Stimulated activated CD4-positive, alpha-beta T cell treated with anti-CD3 and anti-CD28 coated beads, Interleukin-1b, Interleukin-23, amount 100 ng/mL, for 48 hours (primary cell): ENCODE measurements at places on chromosomes 16 and 17.
A peak's percentile ranks its signal among the peaks of the same experiment; 100 is the strongest.

DNA sequence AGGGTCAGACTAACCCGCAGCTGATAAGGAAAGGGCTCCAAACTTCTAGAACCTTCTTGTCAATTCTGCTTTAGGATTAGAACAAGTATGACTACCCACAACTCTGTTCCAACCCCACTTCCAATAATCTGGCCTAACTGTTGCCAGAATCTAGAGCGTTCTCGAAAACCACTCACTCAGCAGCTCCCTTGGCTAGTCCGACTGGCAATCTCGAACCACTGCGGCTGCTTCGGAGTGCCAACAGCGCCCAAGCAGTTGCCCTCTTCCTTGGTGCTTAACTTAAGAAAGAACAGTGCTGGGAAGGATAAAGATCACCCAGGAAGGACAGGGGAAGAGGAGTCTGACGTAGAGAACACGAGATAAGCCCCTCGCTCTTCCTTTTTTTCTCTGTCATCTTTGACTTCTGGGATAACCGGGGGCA is 818 bp downstream of the DNAJC7 start:
- no peak for DNase-seq

DNA sequence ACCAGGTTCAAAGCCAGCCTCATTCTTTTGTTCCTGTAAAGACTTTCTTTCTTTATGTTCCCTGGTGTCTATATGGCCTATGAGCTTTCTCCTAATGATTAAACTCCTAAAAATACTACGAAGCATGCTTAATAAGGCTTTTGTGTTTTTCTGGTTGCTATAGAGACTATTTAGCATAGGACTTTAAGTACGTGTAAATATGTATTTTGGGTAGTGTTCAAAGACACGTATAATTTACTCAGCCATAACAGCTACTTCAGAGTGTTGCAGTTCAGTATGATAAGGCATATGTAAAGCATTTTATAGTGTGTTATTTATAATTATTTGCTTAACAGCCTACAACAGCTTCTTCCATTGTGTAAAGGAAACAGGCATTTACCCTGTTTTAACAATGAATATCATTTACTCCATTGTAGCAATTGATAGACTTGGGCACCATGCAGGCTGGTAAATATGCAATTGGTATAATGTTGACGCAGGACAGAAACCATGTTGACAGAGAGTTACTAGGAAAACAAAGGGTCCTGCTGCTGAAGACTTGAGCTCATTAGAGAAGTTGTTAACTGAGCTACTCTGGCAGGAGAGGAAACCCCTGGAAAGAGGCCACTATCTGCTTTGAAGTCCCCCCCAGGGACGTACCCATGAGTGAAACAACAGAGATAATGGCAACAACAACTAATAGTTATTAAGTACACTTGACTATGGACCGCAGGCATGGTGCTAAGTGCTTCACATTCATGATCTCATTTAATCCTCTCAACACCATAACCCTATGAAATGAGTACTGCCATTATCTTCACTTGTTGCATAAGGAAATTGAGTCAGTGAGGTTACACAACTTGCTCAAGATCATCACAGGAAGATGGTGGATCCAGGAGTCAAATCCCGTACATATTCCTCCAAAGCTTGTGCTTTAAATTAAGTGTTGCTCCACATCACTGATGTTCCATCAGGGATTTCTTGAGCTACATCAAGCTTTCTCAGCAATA is 342.2 kb upstream of the DYNLRB2 start:
- DNase-seq: no peak

GRCh38 chr17:9862949-9863348 is 37.2 kb downstream of the GLP2R start:
- no peak for DNase-seq

GRCh38 chr16:75064403-75065148 is 52.0 kb downstream of the LDHD start:
- DNase-seq: peak; percentile 20

DNA sequence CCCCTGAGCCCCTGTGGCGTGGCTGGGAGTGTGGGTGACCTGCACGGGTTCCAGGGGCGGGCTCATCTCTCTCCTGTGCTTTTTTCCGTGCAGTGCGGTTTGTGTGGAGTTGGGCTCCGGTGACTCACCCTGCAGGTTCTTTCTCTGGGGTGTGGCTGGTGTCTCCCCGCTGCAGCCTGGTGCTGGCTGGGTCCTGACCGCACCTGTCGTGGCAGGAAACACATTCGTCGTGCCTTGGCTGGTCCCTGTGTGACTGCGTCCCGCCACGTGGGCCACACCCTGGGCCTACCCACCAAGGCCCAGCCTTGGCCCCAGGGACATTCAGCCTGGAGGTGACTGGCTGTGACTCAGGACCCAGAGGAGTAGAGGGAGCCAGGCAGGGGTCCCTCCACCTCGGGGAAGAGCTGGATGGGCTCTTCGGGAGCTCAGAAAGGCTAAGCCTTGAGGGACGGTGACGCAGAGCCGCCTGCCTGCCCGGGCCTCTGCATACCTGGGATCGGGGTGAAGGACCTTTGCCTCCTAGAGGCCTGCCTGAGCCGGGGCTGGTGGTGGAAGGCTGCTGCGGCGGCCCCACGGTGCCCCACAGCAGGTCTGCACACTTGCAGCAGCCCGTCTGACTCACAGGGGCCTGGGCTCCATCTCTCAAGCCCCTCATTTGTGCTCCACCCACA is 7.8 kb downstream of the TRAF7 start:
- no peak for DNase-seq

- DNase-seq: no peak
These were observed 1.7 kb downstream of the NATD1 start for GRCh38 chr17:21251337-21252010.

DNA sequence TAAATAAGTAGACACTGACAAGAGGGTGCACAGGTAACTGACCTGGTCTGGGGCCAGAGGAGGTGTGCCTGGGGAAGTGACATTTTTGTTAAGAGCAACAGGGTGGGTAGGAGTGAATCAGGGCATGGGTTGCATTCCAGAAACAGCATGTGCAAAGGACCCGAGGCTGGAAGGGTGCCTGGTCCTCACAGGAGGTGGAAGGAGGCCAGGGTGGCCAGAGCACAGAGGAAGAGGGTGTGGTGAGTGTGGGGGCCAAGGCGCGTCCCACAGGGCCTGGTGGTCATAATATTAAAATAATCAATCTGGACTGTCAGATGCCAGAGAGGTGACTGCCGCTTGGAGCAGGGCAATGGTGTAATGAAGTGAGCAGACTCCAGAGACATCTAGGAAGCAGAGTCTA is 14.3 kb downstream of the ARHGAP23 start:
- no peak for DNase-seq

DNA sequence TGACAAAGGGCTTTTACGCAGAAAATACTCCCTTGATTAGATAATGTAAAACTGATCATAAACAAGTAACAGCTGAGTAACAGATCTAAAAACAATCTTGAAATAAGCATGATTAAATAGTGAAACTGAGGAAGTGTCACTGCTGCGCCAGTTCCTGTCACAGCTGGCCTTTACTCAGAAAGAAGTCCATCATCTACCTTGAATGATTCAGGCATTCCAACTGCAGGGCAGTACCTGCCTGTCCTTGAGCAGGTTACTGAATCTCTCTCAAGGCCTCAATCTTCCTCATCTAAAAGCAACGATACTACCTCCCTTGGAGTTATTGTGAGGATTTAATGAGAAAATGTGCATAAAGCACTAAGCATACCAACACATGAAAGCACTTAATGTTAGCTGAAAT is 12.7 kb downstream of the PHLPP2 start:
- no peak for DNase-seq

DNA sequence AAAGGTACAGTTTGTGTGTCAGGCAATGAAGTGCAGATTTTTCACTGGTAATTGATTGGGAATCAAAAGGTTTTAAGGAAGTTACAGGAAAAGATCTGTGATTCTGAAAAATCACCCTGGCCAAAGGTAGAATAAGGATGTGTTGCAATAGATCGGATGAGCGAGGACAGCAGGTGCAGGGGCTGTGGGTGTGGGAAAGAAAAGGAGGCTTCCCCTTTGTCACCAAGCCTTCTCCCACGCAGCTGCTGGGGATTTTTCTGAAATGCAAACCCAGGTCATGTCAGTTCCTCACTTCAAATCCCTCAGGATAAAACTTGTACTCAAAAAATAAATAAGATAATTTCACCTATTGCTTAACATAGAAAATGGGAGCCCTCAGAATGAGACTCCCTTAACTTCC is 47.9 kb upstream of the ARHGAP17 start:
- no peak for DNase-seq

GRCh38 chr17:8145811-8146210 is 6.4 kb downstream of the PER1 start:
- DNase-seq: no peak

DNA sequence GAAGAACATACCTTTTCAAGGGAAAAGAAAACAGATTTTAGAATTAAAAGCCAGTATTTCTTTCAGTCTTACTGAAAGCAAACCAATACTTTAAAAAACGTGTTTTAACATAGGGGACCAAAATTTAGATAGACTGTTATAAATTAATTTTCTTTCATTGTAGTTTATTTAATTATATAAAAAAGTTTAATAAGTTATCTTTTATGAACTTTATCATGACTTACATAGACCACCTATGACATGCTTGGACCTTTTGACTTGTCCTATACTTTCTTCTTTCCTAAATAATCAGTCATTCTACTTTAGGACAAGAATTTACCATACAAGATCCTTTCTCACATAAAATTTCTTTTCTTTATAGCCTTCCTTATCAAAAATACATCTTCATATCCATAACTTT is 102.0 kb upstream of the HAS3 start:
- DNase-seq: no peak

- DNase-seq: no peak
These were observed 39.5 kb downstream of the MRC2 start for GRCh38 chr17:62666801-62667591.

- DNase-seq: peak; percentile 91
These were observed at the start of gene RAD51C for GRCh38 chr17:58692239-58693055. Gene RAD51C, plus strand, starts transcription at chr17:58692602. Its CDS starts 42 bp downstream, at chr17:58692644.

- no peak for DNase-seq
These were observed 9.6 kb downstream of the GDE1 start for GRCh38 chr16:19512297-19512696.

GRCh38 chr17:80766290-80766855 is 221.7 kb downstream of the RPTOR start:
- DNase-seq: no peak
